HCT116 (cell line): ENCODE measurements at places on chromosomes 1 and 21.

DNA sequence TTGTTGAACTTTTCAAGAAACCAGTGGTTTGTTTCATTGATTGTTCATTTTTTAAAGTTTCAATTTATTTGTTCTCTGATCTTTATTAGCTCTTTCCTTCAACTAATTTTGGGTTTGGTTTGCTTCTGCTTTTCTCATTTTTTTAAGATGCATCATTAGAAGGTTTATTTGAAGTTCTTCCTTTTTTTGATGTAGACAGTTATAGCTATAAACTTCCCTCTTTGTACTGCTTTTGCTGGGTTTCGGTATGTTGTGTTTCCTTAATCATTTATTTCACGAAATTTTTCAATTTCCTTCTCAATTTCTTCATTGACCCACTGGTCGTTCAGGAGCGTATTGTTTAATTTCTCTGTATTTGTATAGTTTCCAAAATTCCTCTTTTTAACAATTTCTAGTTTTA lies 133.3 kb upstream of the GPR52 start:
- DNase-seq: no peak

DNA sequence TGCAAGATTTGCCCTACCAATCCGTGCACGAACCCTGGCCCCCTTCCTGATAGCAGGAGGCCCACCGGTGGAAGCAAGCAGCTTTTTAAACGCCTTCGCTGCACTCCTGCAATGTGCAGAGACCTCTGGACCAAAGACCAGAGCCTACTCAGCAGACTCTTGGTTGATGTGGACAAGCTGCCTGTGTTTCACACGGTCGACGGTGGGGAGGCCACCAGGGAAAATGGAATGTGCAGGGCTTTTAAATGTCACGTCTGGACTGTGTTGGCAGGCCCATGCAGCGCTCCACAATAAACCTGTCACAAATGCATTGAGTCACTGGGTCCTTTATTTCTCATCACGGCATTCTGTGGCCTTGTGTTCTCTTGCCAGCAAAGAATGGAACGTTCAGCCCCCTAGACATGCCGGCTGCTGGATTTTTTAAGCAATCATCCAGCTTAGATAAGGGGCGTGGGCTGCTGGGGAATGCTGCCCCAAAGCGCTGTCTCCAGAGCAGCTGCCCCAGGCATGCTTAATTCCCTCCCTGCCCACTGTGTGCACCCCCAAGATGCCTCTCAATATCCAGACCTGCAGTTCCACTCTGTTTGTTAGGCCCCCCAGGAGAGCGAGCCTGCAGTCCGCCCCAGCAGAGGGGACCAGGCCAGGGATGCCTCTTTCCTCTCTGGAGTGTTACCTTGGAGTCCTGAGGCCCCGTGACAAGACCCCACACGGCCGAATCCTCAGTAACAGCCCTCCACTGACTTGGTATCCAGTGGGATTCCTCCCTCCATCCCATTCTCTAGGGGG lies 71.3 kb downstream of the ATP5PO start:
- no peak for DNase-seq

DNA sequence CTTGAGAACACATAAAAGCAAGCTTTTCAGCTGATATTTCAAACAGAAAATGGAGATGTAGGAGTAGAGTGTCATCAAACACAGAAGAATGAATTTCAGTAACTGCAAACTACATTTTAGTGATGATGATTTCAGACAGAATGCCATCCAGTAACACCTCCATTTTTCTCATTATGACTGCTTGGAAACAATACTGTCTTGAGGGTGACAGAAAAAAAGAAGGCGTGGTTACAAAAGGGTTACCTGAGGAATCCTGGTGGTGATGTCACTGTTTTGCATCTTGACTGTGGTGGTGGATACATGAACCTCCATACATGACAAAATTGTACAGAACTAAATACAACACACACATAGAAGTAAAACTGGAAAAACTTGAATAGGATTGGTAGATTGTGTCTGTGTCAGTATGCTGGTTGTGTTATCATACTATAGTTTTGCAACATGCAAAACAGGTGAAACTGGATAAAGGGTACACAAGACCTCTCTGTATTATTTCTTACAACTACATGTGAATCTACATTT lies 375.9 kb downstream of the PTBP2 start:
- DNase-seq: no peak

- no peak for DNase-seq
These were observed 13.5 kb upstream of the CHI3L1 start for GRCh38 chr1:203199816-203200571.

DNA sequence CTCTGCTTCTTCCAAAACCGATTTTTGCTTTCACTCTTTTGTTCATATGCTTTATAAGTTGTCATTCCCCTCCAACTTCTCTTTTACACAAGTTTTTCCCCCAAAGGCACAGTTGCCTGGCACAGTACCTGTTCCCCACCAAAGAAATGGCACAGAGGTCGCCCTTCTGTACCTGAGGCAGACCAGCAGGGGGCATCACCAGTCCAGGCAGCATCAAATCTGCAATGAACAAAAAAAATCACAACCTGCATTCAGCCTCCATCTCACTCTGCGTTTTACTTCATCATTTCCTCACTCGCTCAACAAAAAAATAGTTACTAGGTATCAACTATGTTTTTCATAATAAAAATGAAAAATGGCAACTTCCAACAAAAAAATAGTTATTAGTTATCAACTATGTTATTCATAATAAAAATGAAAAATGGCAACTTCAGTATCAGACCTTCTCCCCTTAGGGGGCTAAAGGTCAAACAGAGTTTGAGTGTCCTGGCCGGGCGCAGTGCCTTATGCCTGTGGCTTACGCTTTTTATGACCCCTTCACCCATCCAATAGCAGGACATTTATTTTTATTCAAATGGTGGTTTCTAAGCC lies 4.1 kb downstream of the EIF2D start:
- DNase-seq: peak; percentile 21

GRCh38 chr1:51330331-51331201 lies at the start of gene TTC39A:
Gene TTC39A, minus strand, starts transcription at chr1:51330562. Its CDS starts 85 bp downstream, at chr1:51330477.
- DNase-seq: no peak

DNA sequence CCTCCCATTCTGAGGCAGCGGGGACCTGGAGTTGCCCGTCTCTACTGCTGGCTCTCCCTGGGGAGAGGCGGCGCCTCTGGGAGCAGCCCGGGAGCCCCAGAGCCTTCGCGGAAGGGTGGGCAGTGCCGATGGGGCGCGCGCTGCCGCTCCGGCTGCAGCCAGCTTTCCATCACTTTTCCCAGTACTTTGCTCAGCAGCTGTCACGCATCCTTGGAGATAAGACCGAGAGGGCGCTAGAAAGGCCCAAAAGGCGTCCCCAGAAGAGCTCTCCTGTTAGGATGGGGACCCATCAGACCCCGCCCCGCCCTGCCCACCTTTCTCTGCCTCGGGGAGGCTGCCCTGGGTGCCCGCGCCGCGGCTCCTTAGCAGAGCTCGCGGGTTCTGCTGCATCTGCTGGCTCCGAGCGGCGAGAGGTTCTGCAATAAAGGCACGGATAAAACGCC lies 534 bp downstream of the KCNH1 start:
- no peak for DNase-seq

GRCh38 chr1:224205438-224205840 lies 22.4 kb downstream of the DEGS1 start:
- no peak for DNase-seq
